ENCODE measurements at places on chromosomes 6 and 20.

GRCh38 chr6:1311400-1312202 is at the start of gene FOXQ1:
Gene FOXQ1, plus strand, starts transcription at chr6:1312098. Its CDS starts 607 bp downstream, at chr6:1312705.
- DNase-seq: no peak

DNA sequence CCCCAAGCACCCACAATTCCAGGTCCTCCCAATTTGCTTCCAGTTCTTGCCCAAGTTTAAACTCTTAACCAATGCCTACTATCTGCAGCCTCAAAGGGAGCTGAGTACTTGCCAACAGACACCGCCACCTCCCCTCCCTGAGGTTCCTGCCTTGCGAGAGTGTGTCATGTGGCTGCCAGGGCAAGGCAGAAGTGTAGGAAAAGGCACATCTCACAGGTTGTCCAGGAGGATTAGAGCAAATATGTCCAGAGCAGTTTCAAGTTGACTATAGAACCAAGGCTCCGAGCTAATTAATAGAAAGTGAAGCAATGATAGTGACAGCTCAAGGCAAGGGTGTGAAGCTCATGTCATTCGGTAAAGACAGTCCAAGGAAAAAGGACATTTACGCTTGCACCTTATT is 127.8 kb downstream of the ATXN1 start:
- no peak for DNase-seq

DNA sequence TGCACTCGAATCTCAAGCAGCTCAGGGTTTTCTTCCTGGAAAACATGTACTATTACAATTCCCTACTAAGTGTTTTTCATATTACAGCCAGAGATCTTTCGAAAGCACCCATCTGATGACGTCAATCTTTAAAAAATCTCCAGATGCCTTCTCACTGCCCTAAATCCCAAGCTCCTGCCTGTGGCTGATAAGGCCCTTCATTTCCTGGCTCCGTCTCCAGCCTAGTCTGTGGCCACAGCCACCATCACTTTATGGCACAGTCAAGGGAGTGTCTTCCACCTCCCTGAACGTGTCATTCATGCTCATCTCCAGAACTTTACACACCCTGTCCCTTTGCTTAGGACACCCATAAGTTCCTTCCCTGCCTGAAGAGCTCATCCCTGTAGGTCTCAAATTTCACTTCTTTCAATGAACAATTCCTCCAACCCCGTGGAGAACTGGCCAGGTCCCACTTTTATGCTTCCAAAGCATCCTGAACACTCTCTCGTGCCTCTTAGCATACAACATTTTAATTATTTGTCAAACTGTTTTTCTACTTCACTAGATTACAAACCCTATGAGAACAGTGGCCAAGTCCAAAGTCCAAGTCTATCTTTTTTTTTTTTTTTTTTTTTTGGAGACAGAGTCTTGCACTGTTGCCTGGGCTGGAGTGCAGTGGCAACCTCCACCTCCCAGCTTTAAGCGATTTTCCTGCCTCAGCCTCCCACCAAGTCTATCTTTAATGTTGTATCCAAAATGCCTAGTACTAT is 106.1 kb upstream of the AGPAT4 start:
- no peak for DNase-seq

DNA sequence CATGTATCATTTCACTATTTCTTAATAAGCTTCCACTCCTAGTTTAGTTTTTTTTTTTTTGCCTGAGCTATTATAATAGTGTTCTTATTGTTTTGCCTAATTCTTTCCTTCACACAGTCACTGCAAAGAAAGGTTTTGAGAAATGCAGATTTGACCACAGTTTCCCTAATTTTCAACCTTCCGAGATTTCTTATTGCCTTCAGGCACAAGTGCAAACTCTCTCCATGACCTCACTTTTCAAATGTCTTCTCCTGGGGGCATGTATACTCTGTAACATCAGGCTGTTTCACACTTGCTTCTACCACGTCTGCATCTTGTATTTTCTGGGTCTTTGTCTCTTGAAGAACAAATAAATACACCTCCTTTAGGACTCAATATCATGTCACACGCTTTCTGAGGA is 339.0 kb upstream of the CITED2 start:
- DNase-seq: no peak

- DNase-seq: peak; percentile 34
Measured at GRCh38 chr6:16243055-16243454, 4.7 kb downstream of the GMPR start.

GRCh38 chr6:109373331-109373730 is 8.9 kb downstream of the CD164 start:
- no peak for DNase-seq

- no peak for DNase-seq
Measured at GRCh38 chr6:1579096-1579495, 30.6 kb upstream of the FOXC1 start.

- no peak for DNase-seq
Measured at GRCh38 chr6:42025066-42025844, 25.1 kb upstream of the TAF8 start.

DNA sequence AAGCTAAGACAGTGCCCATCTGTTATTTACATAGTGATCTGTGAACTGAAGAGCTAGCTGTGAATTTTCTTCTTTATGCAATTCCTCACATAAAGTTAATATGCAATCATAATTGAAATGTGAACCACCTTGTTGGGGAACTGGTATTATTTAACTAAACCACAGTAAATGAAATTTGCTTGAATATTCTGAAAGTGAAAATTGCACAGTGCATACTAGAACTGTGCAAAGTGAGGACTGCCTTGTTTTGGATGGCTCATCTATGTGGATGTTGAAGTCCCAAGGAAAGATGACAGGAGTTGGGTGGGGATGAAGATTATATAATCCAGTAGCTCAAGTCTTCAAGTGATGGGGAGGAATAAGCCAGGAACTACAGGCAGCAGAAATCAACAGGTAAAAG is 5.7 kb upstream of the PHF10 start:
- DNase-seq: no peak

- DNase-seq: no peak
Measured at GRCh38 chr20:10651227-10651990, 22.4 kb downstream of the JAG1 start.

GRCh38 chr6:7154341-7155139 is 46.8 kb downstream of the RREB1 start:
- no peak for DNase-seq

DNA sequence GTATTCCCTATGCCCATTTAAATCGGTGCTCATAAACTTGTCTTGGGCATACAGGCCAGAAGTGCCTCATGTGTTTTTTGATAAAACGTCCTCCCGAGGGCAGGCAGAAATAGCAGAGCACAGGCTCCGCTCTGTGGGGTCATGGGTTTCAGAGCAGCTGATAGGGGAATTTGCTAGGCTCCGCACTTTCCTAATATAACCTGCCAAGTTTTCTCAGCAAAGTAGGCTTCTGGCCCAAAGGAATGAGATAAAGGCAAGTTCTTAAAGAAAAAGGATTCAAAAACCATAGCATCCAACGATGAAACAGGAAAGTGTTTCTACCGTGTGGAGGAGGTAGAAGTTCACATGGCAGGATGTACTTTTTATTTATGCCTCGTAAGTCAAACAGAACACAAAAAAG is 69.8 kb upstream of the RALGAPA2 start:
- no peak for DNase-seq

DNA sequence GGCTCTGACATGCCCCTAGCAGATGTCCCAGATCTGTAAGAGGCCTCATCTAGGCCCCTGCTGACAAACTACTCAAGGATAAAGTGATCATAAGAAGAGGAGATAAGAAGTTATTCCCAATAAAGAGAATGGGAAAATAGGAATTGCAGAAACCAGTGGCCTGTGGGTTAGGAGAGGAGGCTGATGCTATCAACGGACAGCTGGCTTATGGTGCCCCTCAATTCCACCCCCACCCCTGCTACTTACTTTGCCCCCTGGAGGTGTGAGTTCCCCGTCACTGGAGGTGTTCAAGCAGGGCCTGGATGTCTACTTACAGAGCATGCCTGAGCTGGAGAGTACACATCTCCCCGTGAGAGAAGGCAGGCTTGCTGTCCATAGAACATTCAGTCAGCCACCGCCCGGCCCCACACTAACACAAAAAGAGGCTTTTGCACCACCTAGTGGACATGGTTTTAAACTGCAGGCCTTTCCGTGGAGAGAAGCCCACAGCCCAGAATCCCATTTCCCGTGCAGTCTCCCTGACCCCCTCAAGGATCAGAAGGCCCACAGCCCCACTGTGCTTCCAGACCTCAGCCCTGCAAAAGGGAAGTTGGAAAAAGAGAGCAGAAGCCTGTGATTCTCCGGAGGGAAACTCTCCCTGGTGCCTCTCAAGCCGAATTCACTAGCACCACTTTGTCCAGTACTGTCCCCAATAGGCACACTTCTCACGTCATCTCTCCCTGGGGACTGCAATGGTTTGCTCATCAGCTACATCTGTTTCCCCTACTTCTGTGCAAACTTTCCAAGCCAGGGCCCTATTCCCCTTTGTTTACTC is 23.8 kb upstream of the BNIP5 start:
- DNase-seq: peak; percentile 80

- DNase-seq: no peak
Measured at GRCh38 chr6:11821781-11822180, 43.2 kb upstream of the ADTRP start.

DNA sequence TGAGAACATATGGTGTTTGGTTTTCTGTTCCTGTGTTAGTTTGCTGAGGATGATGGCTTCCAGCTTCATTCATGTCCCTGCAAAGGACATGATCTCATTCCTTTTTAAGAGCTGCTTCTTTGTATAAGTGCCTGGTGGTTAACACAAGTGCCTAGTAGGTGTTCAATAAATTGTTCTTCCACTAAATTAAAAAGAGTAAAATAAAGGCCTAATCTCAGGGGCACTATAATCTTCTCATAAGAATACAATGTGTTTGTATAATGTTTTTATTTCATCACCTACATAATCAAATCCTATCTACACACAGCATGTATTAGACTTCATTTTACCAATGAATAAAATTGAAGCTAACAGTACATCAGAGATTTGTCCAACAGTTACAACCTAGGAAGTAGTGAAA is 252.7 kb downstream of the KHDC1L start:
- no peak for DNase-seq

GRCh38 chr6:111920578-111920977 is 47.3 kb upstream of the FYN start:
- DNase-seq: no peak

DNA sequence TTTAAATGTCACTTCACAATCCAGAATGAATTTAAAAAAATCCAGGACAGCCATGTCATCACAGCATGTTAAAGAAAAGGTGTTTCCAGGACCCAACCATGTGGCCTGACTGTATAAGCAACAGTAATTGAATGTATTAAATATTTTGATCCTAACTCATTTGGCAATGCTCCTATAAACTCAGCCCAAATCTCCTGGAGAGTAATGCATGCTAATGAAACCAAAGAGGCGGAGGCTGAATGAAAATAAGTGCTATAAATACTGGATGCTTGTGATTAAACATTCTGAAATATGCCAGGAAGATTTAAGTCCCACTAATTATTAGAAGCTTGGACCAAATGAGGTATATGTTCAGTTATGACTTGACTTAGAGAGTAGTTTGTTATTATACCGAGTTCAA is 486.8 kb downstream of the FRK start:
- DNase-seq: no peak

DNA sequence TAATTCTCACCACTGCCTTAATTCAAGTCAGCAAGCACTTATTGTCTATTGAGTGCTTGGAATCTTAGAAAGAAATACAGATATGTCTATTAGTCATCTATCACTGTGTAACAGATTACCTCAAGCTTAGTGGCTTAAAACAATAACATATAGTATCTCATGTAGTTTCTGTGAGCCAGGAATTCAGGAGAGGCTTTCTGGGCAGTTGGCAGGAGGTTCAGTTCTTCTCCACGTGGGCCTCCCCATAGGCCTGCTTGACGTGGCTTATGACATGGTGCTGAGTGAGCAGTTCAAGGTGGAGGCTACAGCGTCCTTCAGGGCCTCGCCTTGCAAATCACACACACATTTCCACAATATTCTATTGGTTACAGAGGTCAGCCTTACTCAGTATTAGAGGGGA is 69.7 kb downstream of the DTD1 start:
- no peak for DNase-seq

DNA sequence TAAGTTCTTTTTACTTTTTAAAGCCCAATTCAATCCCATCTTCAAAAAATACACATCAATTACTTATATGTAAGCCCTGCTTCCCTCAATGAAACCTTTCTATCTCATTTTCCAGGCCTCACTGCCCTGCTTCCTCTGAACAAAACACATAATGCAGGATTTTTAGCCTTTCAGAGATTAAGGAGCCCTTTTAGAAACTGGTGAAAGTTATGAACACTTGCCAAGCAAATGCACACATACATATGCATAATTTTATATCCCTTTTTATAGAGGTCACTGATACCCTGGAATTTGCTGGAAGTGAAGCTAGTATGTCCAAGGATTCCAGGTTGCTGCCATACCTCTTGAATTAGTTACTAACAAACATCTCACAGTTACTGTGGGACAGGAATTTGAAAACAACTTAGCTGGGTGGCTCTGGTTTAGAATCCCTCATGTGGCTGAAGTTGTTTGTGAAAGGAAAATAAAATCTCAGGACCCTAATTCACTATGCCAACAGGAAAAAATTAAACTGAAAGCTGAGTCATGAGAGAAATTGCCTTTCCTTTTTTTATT is 75.8 kb downstream of the UBE3D start:
- no peak for DNase-seq

DNA sequence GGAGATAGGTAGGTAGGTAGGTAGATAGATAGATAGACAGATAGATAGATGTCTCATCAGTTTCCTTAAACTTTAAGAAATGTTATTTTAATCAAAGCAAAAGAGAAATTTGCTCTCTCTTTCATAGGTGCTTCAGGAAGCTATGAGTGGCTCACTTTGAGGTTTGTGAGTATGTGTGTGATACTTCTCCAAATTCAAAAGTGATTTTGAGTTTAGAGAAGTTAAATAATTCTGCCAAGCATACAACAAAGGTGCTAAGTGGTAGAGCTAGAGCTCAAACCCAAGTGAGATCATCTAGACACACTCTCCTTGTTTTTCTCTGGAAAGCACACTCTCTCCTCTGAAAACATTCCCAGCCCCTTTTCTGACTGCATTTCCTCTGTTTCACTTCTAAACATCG is 156.2 kb downstream of the EDN1 start:
- no peak for DNase-seq

GRCh38 chr6:43860285-43860684 is 90.3 kb downstream of the VEGFA start:
- DNase-seq: no peak

DNA sequence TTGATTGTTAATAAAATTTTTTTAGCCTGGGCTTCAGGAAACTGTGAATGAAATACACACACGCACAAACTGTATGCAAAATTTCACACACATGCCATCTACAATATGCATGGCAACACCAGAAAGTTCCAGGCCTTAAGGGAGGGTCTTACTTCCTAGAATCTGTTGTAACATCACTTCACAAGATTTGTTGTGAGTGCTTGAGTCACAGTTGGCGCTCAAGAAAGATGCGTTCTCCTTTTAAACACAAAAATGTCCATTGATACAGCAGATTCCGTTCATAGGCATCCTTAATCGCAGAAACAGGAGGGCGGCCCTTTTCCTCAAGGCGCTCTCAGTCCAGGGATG is 485 bp upstream of the RTF2 start:
- no peak for DNase-seq

Data from hepatic stellate cell (primary cell).